Activated CD4-positive, alpha-beta T cell treated with anti-CD3 and anti-CD28 coated beads for 24 hours (primary cell): ENCODE measurements at places on chromosomes 7 and 10.

DNA sequence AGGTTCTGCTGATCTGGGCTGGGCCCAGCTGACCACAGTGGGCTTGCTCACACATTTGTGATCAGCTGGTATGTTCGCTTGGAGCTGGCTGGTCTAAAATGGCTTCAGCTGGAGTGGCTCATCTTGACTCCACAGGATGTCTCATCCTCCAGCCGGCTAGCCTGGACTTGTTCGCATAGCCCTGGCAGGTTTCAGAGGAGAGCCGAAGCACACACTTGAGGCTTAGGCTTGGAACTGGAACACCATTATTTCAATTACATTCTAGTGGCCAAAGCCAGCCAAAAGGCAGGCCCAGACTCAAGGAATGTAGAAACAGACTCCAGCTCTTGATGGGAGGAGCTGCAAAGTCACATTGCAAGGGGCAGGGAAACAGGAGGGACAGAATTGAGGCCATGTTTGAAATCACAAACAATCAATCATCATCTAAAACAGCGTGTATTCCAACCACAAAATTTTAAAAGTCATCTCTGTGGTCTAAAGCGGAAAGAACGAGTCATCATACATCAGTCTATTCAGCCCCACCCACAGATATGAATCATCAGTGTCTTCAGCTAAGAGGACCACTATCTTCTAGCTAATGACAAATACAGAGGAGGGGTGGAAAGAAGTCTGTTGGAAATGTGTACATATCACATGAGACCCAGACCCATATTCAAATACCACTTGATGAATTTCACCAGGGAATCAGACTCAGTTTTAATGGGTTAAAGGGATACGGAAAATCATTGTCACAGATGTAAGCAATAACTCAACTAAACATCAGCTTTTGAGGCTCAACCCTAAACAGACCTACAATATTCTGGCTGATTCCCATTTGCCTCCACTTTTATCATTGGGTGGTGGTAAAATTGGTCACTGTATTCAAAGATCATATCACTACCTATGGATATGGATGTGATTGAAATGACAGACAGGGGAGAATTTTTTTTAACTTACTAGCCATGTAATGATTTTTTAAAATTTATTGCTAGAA is 139.0 kb upstream of the MKLN1 start:
- peak; percentile 43 for DNase-seq

DNA sequence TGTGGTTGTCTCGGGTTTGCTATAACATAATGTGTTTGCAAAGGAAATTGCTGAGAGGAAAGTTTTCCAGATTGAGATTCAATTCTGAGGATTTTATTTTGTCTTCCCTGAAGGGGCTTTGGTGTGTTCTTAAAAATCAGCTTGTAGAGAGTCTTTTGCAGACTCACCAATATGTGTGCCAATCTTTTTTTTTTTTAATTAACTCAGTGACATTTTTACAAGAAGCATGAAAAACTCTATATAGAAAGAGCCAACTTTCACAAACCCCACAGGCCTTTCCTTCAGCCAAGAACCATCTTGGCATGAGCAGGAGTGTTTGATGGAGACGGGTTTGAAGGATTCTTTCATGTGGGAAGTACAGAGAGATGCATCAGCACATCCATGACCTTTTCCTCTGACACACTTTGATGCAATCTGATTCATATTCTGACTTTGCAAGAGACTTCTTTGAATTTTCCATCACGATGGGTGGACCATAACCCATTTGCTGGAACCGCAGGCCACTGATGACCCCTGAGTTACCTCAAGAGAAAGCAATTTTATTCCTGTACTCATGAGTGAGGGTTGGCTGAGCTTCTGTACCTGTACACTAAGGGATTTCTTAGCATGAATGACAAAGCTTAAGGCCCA is 892.6 kb downstream of the XPNPEP1 start:
- no peak for DNase-seq

- DNase-seq = no peak
Measured at GRCh38 chr7:537911-538634, 18.4 kb upstream of the PDGFA start.

DNA sequence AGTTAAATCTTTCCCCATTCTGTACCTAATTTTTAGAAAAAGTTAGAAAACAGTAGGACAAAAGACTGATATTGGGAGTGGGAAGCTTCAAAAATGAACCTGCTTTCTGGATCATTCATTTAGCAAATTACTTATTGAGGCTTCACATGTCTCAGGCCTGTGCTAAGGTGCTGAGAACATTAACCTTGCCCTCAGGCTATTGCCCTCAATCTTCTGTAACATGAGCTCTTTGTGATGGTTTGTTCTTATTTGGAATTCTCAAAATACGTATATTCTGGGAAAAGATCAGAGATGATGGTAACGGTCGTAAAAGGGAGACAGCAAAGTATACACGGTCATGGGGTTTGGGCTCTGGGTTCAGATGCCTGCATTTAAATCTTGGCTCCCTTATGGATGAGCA is 39.5 kb upstream of the PRKG1 start:
- DNase-seq = no peak

GRCh38 chr7:84490661-84491060 is 296.1 kb upstream of the SEMA3A start:
- no peak for DNase-seq

DNA sequence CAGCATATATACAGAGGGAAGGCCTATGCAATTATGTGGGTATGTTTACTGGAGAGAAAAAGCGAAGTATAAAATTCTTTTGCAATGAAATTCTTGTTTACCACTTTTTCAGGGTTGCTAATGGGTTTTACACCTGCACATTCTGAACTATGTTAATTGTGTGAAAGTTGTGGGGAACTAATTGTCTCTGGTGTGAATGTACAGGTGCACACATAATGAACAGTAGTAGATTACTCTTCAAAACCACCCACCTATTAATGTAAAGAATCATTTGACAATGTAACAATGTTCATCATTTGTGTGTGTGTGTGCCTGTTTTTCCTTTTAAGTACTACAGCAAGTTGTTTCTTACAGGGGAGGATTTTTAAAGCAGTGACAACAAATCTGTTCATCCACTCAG is 80.0 kb upstream of the FEZF1 start:
- no peak for DNase-seq

GRCh38 chr7:7931626-7932025 is 37.0 kb upstream of the GLCCI1 start:
- no peak for DNase-seq
